Renal cortical epithelial cell (primary cell): ENCODE measurements at places on chromosomes 7 and 10. TPM values are rescaled to one million over a fixed set of nuclear protein-coding genes. Genes with fewer than 3 reads are reported as not detected.

UBE3C gene
- total RNA-seq = 102 and 153 TPM in 2 replicates

CLRN3 gene
- total RNA-seq = 0.65 TPM in 1 of 2 replicates, not detected in the other

DNA sequence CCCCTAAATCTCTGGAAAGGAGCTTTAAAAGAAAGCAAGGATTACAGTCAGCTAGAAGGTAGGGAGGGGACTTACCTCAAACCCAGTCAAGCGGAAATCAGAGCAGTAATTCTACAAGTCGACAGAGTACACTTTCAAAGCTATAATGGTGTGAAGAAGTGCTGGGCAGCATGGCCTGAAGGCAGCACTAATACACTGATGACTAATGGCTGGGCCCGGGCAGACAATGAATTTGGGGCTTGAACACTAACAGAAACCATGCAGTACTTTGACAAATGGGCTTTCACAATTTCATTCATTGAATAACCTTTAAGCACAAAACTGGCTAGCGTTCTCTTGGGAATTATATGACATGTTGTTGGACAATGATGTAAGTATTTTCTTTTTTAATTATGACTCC lies 4.7 kb downstream of the GLI3 start:
- DNase-seq = peak; percentile 94

PNLIPRP1 gene
- not detected in 2 replicates for total RNA-seq

GRCh38 chr10:131961777-131962662 lies 19.7 kb downstream of the BNIP3 start:
- DNase-seq = no peak

IFIT1B gene
- total RNA-seq = not detected in 2 replicates
